ENCODE measurements at places on chromosomes 13 and 19.

- DNase-seq, result no peak
Observed at GRCh38 chr13:44259045-44260027, 114.3 kb upstream of the SERP2 start.

- no peak for DNase-seq
Observed at GRCh38 chr19:374886-375235, 30.3 kb upstream of the MIER2 start.

GRCh38 chr19:29810504-29810871 lies 1.3 kb upstream of the CCNE1 start:
- DNase-seq, result no peak

DNA sequence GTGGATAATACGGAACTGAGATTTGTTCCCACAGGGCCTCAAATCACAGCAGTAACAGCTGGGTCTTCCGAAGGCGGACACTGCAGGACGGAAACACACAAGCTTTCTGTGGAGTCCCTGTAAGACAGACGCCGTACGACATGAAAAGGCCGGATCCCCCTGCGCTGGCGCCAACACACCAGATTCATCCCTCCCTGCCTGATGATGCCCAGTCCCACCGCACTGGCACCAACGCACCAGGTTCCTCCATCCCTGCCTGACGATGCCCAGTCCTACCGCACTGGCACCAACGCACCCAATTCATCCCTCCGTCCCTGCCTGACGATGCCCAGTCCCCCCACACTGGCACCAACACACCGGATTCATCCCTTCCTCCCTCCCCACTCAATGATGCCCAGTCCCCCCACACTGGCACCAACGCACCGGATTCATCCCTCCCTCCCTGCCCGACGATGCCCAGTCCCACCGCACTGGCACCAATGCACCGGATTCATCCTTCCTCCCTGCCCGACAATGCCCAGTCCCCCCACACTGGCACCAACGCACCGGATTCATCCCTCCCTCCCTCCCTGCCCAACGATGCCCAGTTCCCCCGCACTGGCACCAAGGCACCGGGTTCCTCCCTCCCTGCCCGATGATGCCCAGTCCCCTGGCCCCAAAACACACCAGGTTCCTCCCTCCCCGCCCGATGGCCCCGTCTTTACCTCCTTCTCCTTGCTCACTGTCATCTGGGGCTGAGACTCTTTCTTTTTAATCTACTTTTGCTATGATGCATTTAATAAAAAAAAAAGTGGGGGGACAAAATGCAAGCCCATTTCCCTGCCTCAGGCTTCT lies 55.1 kb downstream of the RASA3 start:
- no peak for DNase-seq

DNA sequence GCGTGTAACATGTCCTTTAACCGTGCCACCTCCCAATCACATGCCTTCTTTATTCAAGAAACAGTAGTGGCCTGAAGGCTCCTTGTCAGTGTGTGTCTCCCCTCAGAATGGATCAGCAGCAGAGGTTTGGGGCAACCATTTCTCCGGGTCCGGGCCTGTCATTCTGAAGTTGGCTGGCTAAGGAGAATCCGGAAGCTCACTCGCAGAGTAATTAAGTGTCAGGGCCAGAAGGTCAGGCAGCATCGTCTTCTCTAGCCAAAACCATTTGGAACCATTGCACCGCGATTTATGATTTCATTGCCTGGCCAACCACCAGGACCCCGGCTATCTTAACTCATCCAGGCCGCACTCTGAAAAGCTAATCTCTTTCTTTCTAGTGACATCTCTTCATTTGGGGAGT lies 550.8 kb downstream of the EFNB2 start:
- no peak for DNase-seq

- no peak for DNase-seq
Observed at GRCh38 chr19:40149501-40149900, 41.7 kb upstream of the MAP3K10 start.

- DNase-seq, result no peak
Observed at GRCh38 chr13:43196086-43196621, 172.8 kb downstream of the DNAJC15 start.

DNA sequence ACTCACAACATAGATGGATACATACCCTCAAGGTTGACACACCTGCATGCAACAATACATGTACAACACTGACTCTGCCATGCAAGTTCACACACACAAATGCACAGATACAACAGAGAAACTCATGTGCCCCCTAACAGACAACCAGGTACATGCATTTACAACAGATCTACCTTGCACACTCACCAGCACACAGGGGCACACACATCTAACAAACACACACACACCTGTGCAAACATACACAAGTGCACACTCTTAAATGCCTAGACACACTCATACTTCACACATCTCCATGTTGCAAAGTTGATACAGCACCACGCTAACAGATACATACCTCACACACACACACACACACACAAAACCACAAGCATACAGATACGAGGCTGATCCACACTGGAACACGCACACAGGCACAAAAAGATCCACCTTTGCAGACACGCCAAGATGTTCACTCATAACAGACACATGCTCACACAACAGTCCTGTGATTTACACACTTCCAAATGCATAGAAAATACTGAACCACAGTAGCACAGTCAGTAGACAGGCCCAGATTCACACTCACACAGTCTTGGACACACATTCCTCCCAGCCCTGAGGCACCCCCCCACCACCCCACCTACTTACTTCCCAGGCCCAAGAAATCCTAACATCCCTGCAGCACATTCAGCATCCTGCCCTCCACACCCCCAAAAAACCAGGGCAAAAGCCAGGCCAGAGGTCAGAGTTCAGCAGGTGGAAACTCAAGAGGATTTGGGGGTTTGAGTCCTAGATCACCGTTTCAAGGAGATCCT lies 1.4 kb downstream of the LRFN1 start:
- DNase-seq, result no peak

- DNase-seq, result no peak
Observed at GRCh38 chr13:74573654-74574053, 439.4 kb upstream of the KLF12 start.

GRCh38 chr13:111458001-111458531 lies 137.6 kb downstream of the TEX29 start:
- no peak for DNase-seq

- DNase-seq, result no peak
Observed at GRCh38 chr19:48646722-48647216, 782 bp upstream of the CA11 start.

GRCh38 chr13:75530549-75530961 lies 7.1 kb downstream of the COMMD6 start:
- no peak for DNase-seq

- DNase-seq, result no peak
Observed at GRCh38 chr19:3480383-3481091, at the start of gene SMIM24. Gene SMIM24 (minus strand): TSS chr19:3480525. CDS start chr19:3480463, 62 bp downstream.

GRCh38 chr13:68199271-68199670 lies 969.1 kb upstream of the PCDH9 start:
- no peak for DNase-seq

DNA sequence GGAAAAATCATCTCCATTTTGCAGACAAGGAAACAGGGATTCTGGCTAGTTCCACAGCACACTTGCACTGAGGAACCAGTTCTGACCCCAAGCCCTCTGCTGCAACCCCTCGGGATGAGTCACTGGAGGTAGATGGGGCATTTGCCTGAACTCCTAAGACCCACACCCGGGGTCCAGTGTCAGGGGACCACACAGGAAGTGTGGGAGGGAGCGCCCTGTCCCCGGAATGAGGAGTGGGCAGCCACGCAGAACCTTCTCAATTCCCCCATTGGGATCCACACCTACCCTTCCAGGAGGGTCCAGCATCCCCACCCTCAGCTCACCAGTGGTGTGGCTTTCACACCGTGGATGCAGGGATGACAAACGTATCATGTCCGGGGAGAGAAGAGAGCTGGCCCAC lies 62.7 kb downstream of the TSHZ3 start:
- DNase-seq, result no peak

DNA sequence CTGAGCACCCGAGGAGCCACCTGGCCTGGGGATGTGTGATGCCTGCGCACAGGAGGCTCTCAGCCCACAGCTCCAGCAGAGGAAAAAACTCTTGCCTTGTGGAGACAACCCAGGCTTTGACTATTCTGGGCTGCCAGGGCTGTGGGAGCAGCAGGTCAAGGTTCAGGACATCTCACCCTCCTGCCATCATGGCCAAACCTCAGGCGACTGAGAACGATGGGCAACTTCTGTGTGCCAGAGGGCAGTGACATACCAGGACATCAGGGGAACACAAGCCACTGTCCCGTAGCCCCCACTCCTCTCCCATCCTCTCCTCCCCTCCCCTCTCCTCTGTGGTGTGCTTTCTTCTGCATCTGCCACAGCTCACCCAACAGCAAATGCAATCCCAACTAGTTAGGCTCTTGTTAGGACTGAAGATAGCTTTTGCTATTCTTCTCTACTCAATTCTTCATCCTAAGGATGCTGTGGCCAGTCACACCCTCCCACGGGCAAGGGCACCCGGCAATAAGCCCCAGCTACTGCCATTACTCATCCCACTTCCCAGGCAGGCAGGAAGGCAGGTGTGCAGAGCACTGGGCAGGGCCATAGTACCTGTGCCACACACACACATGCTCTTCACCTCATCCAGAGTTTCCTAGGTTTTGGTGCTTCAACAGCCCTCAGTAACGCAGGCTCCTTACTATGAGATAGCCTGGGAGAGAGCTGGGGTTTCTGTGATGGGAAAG lies 16.8 kb downstream of the ELL start:
- no peak for DNase-seq

DNA sequence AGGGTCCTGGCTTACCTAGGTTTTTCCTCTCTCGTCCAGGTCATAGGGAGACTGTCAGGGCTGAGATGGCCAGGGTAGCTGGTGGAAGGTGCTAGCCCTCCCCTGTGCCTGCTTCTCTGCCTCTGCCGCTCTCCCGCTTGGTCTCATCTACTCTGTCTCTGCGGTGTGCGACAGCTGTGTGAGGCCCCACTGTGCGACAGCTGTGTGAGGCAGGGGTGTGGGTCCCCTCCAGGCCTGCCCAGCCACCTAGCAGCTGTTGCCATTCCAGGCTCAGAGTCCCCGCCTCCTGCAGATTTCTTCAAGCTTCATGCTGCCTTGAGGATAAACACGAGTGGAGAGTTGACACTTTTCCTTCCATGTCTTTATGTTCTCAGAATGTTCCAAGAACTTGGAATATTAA lies 53.0 kb downstream of the ARHGEF7 start:
- DNase-seq, result no peak

DNA sequence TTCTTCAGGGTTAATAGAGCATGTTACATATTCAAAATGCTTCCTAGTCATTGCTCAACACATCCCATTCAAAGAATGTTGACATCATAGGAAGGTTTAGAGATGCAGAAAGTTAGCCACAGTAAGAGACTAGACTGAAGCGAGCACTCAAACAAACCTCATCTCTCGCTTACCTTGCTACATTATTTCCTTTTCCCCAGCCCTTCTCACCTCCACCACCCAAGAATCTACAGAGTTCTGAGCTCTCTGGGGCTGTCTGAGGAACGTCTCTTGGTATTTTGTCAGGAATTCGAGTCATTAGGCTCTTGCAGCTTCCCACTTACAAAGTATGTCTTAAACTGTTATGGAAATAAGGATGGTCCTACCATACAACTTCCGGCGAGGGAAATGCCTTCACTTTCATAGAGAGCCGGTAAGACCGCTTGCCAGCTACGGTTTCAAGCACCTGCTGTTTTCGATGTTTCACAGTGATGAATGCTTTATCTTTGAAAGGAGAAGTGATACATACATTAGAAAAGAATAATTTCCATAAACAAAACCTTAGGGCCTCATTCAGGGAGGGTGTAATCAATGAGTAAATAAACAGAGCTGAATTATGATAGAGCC lies 65.1 kb downstream of the FLT1 start:
- no peak for DNase-seq

DNA sequence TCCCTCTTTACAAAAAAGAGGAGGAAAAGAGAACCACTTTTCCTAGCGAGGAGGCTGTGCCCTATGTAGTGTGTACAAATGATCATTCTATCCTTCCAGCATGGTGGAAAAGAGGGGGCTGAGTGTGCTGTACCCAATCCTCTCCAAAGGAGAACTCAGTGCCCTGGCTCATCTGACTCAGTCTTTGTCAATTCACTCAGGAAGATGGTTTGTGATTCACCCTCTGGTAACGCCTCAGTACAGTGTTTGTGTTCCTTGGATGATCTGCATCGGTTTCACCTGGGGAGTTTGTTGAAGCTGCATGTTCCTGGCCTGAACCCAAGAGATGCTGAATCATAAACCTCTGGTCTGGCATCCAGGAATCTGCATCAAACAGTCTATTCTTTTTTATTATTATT lies 18.3 kb upstream of the ENOX1 start:
- DNase-seq, result no peak

DNA sequence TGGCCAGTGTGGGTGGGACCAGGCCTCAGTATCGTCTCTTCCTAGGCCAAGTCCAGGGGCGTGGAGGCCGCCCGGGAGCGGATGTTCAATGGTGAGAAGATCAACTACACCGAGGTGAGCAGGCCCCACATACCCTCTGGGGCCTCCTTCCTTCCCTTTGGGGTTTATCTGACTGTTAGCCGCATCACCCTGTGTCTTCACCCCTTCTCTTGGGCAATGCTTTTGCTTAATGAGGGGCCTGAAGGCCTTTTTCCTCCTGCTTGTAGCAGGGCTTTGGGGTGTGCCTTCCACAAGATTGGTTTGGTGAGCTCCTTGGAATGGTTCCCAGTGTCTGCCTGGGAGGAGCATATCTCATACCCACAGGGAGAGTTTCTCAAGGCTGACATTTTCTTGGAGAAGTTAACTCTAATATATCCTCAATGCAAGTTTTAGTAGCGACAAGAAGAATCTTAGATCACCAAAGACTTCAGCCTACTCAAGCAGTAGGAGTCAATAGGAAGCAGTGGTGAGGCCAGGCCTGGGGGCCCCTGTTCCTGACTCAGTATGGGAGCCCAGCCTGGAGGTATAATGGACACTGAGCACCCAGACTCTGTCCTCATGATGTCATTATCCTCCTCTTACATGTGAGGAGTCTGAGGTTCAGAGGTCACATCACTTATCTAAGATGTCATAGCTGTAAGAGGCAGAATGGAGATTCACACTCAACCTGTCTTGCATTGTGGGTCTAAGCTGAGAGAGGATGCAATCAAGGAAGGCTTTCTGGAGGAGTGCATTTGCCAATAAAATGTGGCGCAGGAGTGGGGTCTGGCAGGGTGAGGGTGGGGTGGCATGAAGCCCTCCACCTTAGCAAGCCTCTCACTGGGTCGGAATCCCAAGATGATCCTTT lies 2.0 kb downstream of the GPI start:
- peak; percentile 61 for DNase-seq

- no peak for DNase-seq
Observed at GRCh38 chr13:102020611-102021216, 381.1 kb downstream of the FGF14 start.

All from AG04449 (cell line).